NCI-H526 treated with DMSO at 0.1 percent for 48 hours (cell line): ENCODE measurements at places on chromosomes 4 and X.
A peak's percentile ranks its signal among the peaks of the same experiment; 100 is the strongest.

- peak; percentile 66 for DNase-seq
Observed at GRCh38 chr4:159428975-159429692, 326.3 kb downstream of the RAPGEF2 start.

DNA sequence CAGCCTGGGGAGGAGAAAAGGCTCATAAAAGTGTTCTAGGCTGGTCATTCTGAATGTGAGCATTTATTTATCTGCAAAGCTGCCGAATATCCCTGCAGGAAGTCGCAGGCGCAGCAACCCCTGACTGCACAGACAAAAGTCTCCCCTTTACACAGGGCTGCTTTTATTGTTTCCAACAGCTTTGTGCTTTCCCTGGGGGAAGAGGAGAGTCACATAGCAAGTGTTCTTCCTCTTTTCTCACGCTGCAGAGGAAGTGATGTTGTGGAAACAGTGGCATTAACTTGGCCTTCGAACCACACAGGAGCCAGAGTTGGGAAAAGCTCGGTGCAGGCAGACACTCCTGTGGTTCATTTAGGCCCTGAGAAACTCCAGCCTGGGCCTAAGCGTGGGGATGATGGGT, 81.5 kb upstream of the BCOR start:
- no peak for DNase-seq

DNA sequence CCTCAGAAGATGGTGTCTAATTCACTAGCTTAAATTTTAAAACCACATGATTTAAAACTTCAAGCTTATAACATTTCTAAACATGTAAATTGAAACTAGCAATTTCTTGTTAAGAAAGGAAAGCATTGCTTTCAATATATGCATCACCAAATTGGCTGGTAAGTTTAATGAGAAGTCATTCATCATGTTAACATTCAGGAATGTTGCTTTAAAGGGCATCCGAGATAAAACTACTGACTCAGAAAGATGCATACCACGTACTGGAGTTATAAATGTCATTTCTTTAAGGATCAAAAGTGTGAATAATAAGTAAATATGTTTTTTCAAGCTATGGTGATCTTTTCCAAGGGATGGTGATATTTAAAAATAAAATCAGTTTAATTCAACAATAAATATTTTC, 83.3 kb upstream of the VCX2 start:
- no peak for DNase-seq

- DNase-seq = no peak
Observed at GRCh38 chrX:36214924-36215323, 295.4 kb downstream of the CFAP47 start.

GRCh38 chr4:1356181-1356998, 9.4 kb downstream of the UVSSA start:
- peak; percentile 5 for DNase-seq

DNA sequence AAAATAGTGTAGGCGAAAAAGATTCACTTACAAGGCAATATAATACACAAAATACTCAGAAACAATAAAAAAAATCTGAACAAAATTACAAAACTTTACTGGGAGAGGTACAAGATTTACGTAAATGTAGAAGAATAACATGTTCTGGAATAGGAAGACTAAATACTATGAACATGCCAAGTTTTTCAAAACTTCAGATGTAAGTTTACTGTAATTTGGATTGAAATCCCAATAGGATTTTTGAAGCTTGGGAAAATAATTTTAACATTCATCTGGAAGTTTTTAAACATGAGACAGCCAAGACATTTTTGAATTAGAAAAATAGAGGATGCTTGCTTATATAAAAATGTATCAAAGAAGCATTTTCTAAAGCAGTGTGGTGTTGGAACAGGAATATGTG, 30.5 kb upstream of the CT83 start:
- no peak for DNase-seq

DNA sequence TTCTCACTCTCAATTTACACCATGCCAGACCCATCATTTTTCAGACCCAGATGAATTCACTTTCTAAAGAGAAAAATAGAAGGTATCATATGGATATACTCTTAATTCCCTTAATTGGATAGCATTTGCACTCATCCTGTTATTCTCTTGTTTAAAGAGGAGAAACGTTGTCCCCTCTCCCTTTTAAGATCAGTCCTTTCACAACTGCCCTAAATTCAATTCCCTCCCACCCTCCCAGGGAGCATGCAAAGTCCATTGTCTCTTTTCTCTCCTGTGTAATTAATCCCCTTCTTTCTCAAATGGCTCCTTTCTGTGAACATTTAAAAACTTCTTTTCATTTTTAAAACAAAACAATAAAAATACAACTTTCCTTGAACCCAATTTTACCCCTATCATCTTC, 124.7 kb upstream of the TLL1 start:
- no peak for DNase-seq

- DNase-seq = no peak
Observed at GRCh38 chr4:69727426-69727825, 33.0 kb downstream of the SULT1B1 start.

- DNase-seq = no peak
Observed at GRCh38 chr4:71270901-71271300, 67.9 kb upstream of the SLC4A4 start.

GRCh38 chrX:72713130-72713529, 976 bp downstream of the PHKA1 start:
- no peak for DNase-seq

DNA sequence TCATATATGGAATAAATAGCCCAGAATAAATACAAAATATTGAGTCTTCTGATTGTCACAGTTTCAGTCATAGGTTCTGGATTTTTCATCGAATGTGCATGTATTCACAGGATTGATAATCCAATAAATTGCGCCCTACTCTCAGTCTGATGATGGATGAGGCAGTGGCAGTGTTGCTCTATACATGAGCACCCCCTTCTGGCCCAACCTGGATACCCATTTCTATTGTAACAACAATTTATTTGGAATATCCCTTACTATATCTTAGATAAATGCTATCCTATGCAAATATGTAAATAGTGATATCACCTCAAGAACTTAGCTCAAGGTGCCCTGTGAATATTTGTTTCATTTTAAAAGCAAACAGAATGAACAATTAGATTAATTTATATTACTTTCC, 733.7 kb upstream of the PABPC4L start:
- DNase-seq = peak; percentile 11

DNA sequence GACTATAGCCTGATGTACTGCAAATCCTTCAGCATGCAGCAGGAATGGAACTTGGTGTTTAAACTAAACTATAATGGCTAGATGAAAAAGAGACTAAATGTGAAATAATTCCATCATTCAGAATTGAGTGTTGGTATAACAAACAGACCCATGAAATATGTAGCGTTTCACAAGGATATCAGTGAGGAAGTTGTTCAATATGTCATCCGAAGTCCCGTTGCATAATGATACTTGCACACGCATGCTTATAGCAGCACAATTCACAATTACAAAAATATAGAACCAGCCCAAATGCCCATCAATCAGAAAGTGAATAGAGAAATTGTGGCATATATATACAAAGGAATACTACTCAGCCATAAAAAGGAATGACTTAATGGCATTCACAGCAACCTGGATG, 20.4 kb downstream of the MECP2 start:
- DNase-seq = no peak

- no peak for DNase-seq
Observed at GRCh38 chrX:28225513-28225912, 244.3 kb upstream of the DCAF8L1 start.

- no peak for DNase-seq
Observed at GRCh38 chrX:44961817-44962607, 89.0 kb downstream of the KDM6A start.

DNA sequence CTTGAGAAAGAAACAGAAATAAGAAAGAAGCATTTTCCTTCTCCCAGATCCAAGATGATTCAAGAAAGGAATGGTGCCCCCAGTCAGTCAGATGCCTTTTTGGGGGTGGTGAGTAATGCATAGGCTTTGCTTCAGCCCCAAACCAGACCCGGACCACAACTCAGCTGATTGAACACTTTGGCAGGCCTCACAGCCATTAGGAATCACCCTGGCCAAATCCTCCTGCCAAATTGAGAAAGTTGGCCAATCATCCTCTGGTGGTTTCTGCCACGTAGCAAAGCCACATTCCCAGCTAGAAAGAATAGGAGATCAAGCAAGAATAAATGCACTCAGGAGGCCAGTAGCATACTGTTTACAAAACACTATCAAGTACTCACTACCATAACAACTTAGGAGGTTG, 33.7 kb downstream of the FRMD7 start:
- no peak for DNase-seq

DNA sequence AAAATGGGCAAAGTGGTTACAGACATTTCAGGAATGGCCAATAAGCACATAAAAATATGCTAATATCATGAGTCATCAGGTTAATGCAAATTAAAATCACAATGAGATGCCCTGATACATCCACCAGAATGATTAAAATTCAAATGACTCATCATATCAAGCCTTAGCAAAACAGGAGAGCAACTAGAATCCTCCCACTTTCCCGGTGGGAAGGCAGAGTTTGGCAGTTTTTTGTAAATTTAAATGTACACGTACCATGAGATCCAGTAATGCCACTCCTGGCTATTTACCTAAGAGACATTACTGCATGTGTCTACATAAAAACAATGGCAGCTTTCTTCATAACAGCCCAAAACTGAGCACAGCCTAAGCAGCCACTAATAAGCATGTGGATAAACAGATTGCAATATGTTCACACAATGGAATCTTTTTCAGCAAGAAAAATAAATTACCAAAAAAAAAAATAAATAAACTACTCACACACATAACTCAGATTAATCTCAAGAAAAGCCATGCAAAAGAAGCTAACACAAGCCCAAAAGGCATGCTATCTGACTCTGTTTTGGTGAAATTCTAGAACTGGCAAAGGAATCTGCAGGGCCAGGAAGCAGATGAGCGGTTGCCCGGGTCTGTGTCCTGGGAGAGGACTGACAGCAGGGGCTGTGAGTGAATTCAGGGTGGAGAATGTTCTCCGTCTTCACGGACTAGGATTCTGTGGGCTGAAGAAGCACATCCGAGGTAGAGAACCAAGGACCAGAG, 48.8 kb downstream of the AFAP1 start:
- peak; percentile 80 for DNase-seq
